ENCODE measurements at places on chromosomes 11 and 22. TPM values are rescaled to one million over a fixed set of nuclear protein-coding genes. Genes with fewer than 3 reads are reported as not detected.

DNA sequence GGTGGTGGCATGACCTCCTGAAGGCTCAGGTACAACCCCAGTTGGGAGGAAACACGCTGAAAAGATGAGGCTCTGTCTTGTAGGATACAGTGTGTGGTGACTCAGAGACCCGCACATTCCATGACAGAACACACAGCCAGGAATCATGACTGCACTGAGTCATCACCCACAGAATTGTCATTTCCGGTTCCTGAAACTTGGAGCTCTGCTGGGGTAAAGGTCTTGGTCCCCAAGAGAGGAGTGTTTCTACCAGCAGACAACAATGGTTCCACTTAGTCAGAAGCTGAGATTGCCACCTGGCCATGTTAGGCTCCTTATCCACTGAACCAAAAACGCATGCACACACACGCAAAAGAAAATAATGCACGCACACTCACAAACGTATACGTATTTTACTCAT is 31.5 kb upstream of the CYB5R3 start:
- no peak for DNase-seq

- DNase-seq, result no peak
Observed at GRCh38 chr11:13388741-13389140, 74.3 kb downstream of the BTBD10 start.

DNA sequence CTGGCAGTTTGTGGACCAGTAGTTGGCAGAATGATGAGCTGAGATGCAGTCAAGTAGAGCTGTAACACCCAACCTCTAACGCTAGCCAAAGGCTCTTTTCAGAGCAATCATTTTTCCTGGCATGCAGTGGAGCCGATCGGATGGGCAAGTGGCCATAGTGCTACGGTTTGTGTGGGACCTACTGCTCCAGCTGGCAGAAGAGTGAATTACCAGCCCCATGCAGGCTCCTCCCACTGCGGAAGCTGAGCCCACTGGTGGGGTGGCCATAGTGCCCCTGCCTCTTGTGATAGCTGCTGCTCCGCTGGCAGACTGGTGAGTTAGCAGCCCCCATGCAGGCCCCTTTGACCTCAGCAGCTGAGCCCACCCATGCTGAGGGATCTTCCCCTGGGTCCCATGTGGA is 27.0 kb upstream of the SC5D start:
- no peak for DNase-seq

Gene FAM111B
- 5.6 TPM for polyA plus RNA-seq

- DNase-seq, result no peak
Observed at GRCh38 chr11:64318766-64319761, 1.1 kb downstream of the PRDX5 start.

DNA sequence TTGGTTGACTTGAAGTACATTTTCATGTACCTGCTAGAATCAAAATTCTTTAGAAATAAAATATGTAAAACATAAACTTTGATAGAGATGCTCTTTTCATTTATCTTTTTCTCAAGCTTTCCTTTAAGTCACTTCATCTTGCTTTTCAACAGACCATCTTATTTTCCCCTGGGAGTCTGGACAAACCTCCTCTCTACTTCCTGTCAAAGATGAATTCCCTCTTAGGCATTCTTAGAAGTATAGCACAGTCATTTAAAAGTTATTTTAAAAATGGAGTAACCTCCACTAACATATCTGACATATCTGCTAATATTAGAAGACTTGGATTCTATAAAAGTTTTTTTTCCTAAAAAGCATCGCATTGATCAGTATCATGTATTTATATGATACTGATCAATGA is 84.8 kb upstream of the PAX6 start:
- no peak for DNase-seq

- DNase-seq, result no peak
Observed at GRCh38 chr11:36431429-36432092, 78.5 kb downstream of the TRAF6 start.

Gene RIBC2
- polyA plus RNA-seq, result 1.8 TPM

Gene IFITM2
- 47.5 TPM for polyA plus RNA-seq

GRCh38 chr22:43343262-43343669 is at the start of gene SCUBE1:
Gene SCUBE1, minus strand, starts transcription at chr22:43343372. Its CDS starts 111 bp downstream, at chr22:43343261.
- no peak for DNase-seq

DNA sequence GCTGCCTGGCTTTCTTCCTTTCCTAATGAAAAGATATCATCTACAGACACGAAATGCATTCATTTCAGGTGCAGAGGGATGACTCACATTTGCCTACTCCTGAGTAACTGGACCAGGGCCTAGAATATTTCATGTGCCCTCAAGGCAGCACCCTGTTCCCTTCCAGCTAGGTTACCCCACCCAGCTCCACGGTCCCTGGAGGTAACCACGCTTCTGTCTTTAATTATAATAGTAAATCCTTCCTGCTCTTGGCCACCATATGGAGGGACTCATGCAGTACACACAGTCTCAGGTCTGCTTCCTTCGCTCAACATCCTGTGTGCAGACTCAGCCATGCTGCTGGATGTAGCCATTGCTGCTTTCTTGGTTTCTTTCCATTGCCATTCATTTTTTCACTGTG is 22.3 kb downstream of the DHCR7 start:
- no peak for DNase-seq

All from forelimb muscle (tissue), 1 donor.